Astrocyte (in vitro differentiated cells and primary cell): ENCODE measurements at places on chromosomes 12 and 14. TPM values are rescaled to one million over a fixed set of nuclear protein-coding genes. Genes with fewer than 3 reads are reported as not detected.

Gene TAS2R19
- 2.2 and 3.1 TPM in 2 replicates for total RNA-seq

DNA sequence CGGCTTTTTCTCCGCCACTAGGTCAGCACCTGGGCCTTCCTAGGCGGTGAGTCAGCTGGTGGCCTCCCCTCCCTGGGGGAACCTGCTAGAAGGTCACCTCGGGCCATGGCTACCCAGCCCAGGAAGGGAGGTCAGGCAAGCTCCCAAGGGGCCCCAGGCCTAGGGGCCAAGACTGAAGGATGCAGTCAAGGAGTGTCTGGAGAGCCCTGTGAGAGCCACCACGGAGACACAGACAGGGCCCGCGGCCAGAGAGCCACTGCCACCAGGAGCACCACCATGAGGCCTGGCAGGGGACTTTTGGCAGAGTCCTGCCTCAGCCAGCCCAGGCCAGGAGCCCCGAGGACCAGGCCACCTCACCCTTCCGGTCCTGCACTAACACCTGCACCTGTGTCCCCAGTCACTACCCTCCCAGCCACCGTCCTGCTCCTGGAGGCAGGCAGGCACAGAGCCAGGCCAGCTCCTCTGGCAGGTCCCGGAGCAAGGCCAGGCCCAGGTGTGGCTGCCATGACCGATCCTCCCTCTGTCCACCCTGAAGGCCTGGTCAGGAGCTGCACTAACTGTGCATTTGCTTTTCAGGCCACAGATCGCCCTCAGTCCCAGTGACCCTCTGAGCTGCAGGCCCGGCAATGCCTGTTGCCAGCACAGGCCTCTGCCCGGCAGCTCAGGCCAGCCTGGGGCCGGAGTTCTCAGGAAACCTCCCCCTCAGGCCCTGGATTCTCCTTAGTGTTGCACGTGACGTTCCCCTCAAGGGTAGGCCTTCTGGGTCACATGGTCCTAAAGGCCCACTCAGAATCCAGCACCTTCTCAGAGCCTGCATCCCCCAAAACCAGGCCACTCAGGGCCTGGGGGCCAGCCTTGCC is 6.9 kb downstream of the PHETA1 start:
- no peak for DNase-seq
- no peak overlapping the region for H3K27ac ChIP-seq
- H3K4me3 ChIP-seq = no peak overlapping the region
- H3K27me3 ChIP-seq = no peaks in the 10 kb centered on the region
- H3K36me3 ChIP-seq = no peaks in the 10 kb centered on the region
- H3K4me1 ChIP-seq = peaks cover 4% of the 10 kb centered on the region

- H3K4me3 ChIP-seq = peak overlapping the region; percentile 99
- no peaks in the 10 kb centered on the region for H3K27me3 ChIP-seq
- H3K36me3 ChIP-seq = peaks cover 45% of the 10 kb centered on the region
- no peak for DNase-seq
Observed at GRCh38 chr12:56160193-56160763, 2.1 kb downstream of the MYL6 start.

DNA sequence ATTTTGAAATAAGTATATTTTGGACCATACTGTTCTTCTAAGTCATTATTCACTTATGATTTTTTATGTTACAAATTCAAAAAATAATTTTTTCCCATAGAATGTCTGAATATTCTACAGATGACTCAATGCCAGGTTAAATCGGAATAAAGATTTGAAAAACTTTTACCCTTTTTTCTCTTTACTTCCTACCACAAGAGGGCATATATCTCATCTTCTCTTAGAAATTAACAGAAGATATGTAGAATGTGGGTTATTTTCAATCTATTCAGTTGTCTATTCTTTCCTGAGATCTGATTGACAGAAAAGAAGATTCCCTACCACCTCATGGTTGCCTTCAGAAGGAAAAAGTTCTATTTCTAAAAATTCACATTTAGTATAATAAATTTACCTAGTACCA is 53.0 kb upstream of the KITLG start:
- no peaks in the 10 kb centered on the region for H3K4me1 ChIP-seq
- no peaks in the 10 kb centered on the region for H3K36me3 ChIP-seq
- no peak for DNase-seq
- no peak overlapping the region for H3K27ac ChIP-seq

Gene HOMEZ
- total RNA-seq = 13.7 and 16.6 TPM in 2 replicates

- peaks cover 9% of the 10 kb centered on the region for H3K4me1 ChIP-seq
- H3K36me3 ChIP-seq = peaks cover 15% of the 10 kb centered on the region
- H3K27ac ChIP-seq = no peak overlapping the region
- no peak for DNase-seq
- H3K4me3 ChIP-seq = no peak overlapping the region
Observed at GRCh38 chr14:74478996-74479635, 14.0 kb downstream of the NPC2 start.

GRCh38 chr12:25829192-25829591 is 129.3 kb upstream of the RASSF8 start:
- peaks cover 11% of the 10 kb centered on the region for H3K4me1 ChIP-seq
- no peaks in the 10 kb centered on the region for H3K36me3 ChIP-seq
- peak overlapping the region; percentile 54 for H3K27ac ChIP-seq
- peak; percentile 91 for DNase-seq

DNA sequence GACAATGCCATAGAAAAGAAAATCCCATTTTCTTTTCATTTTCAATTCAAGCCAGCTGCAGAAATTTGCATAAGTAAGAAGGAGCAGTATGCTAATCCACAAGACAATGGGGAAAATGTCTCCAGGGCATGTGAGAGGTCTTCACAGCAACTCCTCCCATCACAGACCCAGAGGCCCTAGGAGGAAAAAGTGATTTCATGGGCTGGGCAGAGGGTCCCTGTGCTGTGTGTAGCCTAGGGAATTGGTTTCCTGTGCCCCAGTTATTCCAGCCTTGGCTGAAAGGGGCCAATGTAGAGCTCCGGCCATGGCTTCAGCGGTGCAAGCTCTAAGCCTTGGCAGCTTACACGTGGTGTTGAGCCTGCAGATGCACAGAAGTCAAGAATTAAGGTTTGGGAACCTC is 211.4 kb downstream of the CCDC59 start:
- H3K27me3 ChIP-seq = no peaks in the 10 kb centered on the region
- H3K27ac ChIP-seq = no peak overlapping the region
- no peaks in the 10 kb centered on the region for H3K4me1 ChIP-seq
